ENCODE measurements at places on chromosomes 5 and 9.

DNA sequence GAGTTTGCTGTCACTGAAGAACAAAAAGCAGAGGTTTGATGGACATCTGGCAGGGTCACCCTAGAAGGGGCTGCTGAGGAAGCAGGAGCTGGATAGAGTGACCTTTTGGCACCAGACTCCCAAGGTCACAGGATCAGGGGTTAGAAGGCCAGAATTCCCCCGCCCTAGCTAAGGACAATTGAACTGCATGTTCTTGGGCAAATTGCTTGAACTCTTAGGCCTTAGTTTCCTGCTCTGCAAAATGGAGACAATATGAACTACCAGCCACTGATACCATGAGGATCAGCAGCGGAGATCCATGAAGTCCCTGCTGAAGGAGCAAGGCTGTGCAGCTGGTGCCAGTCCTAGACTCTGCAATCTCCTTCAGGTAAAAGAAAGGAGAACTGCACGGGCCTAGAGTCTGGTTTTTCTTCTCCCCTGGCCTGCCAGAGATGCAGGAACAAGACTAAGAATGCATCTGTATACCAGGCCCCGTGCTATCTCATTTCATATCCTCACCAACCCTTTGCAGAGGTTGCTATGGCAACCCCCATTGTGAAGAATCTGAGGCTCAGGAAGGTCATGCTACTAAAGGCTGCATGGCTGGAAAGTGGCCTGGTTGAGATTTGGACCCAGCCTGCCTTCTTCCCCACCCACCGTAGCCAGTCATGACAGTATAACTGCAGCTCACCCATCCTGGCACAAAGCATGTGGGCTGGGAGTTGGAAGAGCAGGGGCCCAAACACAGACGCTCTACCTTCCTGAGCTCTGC, 33.7 kb downstream of the CAMK2A start:
- DNase-seq = no peak

DNA sequence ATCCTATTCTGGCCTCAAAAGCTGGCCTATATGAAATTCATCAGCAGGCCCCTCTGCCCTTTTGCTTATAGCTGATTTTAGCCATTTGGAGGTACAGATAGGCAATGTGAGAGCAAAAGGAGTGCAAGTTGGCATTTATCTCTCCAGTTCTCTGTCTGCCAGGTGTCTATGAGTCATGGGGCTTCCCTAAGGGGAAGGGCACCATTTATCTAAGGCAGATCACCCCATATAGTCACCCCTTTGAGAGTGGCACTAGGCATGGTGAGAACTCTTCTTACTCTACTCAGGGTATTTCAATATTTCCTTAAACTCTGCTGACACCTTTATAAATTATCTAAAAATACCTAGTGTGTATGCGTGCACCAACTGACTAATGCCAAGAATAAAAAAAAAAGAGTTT, 314.7 kb upstream of the CDH6 start:
- no peak for DNase-seq

GRCh38 chr9:5375091-5375490, 35.4 kb upstream of the RLN1 start:
- DNase-seq = no peak

DNA sequence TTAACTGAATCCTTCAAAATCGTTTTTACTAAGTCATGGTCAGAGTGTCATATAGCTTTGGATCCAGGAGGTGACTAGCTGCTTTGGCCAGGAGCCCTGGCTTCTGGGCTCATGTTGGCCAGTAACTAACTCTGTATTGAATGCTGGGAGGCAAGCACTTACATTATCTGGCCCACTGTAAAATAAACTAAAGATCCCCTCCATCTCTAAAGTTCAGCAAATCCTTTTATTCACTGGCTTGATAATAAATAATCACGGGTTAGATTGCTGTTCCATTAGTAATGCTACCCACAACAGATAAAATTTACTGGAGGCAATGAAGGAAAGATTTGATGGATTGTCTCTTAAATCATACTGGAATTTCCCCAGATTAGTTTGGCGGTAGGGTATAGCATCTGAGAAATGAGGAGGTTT, 382.2 kb upstream of the TLE4 start:
- DNase-seq = no peak

DNA sequence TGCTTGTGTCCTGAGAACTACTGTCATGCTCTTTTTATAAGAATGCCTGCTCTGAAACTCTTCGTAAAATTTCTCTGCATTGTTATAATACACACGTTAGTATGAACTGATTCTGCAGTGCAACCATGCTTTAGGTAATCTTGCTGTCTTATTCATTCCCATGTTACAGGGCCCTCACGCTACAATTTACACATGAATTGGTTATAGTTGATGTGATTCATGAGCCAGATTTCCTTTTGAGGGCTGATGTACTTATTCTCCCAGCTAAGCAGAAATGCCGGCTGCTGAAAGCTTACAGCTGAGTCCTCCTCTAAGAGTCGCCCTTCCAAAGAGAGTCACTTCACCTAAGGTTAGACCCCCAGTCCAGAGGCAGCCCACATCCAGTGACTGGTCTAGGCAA, 233.5 kb upstream of the PCSK5 start:
- no peak for DNase-seq

DNA sequence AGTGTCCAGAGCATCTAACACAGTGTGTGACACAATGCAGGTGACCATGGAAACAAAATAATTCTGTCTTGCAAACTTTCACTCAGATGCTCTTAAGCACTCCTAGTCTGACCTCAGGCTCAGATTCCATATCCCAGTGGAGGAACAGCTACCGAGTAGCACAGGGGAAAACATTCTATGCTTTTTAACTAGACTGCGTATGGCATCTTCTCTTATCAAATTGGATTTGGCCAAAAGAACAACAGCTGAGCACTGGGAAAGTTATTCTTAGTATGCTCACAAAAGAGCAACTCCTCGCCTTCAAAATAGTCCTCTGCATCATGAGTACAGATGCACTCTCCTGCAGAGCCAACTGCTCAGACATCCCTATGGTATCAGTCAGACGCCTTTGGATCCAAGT, 528.2 kb upstream of the DAP start:
- no peak for DNase-seq

GRCh38 chr5:149030392-149030791, 32.5 kb downstream of the SH3TC2 start:
- no peak for DNase-seq

GRCh38 chr9:106864373-106865143, 1.6 kb downstream of the ZNF462 start:
- no peak for DNase-seq

GRCh38 chr5:59487772-59488729, 405.5 kb downstream of the PDE4D start:
- no peak for DNase-seq

DNA sequence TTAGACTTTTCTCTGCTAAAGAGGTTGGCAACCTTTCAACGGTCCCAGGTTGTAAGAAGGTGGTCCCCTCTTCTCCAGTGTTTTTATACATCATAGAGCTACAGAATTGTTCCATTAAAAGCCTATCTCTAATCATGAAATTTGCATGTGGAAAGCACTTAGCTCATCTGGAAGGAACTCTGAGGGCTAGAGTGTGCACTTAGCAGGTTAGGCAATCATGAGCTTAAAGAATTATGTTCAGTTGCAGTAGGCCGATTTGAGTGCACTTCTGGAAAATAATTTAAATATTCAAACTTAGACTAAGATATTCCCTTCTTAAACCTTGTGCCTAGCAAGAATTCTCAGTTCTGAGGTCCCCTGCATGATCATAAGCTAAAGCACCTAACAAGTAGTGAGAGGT, 468.7 kb downstream of the SPATA31D1 start:
- DNase-seq = no peak

DNA sequence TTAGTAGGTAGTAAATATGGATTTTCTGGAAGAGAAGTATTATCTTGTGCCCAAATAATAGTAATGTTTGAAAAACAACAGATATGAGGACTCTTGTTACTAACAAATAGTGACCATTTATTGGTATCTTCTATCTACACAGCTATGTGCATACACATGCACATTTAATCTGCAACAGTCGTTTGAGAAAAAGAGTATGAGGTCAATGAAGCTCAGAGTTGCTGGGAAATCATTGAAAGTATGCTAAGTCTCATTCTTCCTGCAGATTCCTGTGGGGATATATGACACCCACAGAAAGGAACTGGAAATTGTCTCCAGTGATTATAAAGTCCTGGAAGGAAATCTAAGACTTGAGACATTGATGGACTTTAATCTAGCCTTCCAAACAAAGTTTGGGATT, 40.1 kb upstream of the RNF180 start:
- no peak for DNase-seq

DNA sequence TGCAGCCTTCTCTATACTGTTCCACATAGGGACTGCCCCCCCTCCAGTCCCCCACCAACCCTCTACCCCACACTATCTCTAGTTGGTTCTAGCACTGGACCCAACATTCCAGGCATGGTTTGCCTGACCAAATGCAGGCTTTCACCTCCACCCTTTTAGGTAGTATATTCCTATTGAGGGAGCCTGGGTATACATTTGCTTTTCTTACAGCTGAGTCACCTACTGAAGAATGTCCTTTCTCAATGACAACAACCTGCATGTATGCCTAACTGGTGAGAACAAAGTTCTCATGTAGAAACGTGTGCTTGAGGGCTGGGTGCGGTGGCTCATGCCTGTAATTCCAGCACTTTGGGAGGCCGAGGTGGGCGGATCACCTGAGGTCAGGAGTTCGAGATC, 8.2 kb downstream of the TNIP1 start:
- DNase-seq = no peak

DNA sequence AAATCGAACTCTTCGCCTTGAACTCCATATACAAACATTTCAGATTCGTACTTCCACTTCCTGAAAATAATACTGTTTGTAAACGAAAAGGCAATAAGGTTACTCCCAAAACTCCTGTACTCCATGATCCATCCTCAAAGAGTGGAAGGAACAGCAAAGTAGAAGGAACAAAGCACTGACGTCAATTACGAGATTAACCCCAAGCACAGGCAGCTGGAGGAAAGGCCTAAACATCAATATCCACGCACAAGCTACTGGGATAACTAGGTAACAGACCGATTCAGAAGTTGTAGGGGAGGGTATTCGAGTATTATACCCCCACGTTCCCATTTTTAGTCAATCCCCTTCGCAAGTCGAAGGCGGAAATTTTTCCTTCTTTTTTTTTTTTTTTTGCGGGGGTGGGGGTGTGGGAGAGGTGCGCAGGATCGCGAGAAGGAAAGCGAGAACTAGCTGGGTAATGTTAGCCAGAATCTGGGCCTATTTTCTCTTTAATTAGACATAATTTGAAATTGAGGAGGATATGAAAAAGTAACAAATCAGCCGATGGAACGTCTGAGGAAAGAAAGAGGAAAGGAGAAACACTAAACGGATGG, 909 bp downstream of the AFF4 start:
- no peak for DNase-seq

DNA sequence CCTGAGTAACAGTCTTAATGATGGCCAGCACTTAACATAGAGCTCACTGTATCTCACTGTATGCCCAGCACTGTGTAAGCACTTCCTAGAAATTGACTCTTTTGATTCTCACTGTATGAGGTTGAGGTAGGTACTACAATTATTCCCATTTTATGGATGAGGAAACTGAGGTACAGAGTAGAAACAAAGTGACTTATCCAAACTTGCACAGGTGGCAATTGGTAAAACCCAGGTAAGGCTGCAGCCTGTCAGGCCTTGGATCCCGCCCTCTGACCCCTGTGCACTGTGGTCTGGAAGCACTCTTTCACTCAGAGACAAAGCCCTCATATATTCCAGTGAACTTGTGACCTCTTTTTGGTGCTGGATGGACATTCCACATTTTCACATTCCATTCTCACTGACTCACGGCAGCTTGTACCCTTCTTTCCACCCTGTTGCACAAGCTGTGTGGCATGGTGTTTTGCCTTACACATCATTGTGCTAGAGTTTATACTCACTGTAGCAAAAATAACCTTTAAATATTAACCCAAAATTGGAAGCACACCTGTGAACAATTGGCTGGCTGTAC, 21.7 kb downstream of the ANKRD55 start:
- DNase-seq = no peak

DNA sequence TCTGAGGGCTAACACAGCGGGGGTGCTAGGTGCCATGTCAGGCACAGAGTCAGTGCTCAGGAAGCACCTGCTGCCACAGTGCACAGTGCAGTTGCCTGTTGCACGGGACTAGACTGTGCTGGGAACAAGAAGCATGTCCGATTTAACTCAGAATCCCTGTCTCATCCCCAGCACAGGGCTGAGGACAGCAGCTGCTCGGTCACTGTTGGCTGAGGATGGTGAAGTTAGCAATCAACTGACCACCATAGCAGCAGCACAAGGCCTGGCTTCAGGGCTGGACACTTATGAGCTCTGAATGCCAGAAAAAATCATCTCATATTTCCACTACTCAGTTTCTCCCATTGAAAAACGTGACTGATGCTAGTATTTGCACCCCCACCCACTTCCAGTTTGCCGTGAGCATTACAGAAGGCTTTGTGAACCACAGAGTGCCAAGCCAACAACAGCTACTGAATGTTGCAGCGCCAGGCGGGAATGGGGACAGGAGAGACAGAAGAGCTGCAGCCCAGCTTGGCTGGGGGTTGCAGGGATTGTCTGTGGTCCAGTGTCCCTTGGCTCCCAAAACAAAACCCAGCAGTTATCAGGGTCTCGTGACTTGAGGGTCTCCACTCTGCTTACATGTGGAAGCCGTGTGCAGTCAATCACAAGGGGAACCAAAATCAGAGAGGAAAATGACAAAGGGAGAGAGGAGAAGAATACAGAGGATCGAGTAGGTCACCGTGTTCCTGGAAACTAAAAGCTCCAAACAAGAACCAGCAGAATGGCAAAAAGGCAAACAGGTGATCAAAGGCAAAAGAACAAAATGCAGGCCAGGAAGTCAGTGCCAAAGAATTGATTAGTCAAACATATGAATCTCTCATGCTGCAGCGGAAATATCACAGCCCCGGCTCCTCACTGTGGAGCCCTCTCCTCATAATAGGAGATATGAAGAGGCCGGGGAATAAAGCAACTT, 155.6 kb downstream of the CRB2 start:
- no peak for DNase-seq

DNA sequence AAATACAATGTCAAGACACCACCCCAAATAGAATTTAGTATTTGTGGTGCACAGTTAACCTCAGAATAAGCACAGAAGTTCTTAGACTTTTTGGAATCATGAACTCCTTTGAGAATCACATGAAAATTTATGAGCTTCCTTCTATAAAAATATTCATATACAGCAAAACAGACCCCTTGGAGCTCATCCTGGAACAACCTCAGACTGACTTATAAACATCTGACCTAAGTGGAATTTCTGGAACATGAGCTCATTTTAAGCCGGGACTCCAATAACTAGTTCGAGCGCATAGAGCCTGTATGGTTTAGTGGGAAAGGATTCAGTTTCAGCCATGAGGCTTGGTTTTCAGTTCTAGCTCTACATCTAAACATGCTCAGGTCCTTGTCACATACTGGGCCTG, 192.3 kb downstream of the DEPDC1B start:
- no peak for DNase-seq

Measured in GM12891 (cell line).